ENCODE measurements at places on chromosomes 16 and 17.

DNA sequence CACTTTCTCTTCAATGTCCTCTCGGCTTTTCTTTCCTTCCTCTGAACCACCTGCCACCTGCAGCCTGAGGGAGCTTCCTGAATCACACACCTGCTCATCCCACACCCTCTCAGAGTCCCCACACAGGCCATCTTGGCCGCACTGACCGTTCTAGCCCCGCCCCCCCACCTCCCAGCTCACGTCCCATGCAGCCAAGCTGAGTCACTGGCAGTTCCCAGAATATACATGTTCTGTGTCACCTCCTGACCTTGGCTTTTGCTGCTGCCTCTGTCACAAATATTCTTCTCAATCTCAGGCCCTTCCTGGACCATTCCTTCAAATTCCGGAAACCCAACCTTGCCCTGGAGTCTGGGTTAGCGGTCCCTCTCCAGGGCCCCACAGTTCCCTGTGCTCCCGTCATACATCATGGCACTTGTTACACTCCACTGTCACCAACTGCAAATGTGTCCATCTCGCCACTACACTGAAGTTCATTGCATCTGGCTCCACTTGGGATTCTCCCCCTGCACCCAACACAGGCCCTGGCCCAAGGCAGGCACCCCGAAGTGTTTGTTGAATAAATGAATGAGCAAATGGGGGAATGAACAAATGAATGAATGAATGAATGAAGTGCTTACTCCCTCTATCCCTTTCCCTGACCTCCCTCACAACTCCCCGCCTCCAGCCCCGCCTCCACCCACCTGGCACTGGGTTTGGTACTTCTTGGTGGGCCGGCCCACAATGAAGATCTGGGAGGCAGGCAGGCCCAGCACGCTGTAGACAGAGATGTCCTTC lies 12.8 kb downstream of the PIMREG start:
- DNase-seq = no peak

- no peak for DNase-seq
Observed at GRCh38 chr16:86669937-86670749, 91.8 kb downstream of the FOXL1 start.

- no peak for DNase-seq
Observed at GRCh38 chr16:80054647-80055046, 454.1 kb upstream of the MAF start.

DNA sequence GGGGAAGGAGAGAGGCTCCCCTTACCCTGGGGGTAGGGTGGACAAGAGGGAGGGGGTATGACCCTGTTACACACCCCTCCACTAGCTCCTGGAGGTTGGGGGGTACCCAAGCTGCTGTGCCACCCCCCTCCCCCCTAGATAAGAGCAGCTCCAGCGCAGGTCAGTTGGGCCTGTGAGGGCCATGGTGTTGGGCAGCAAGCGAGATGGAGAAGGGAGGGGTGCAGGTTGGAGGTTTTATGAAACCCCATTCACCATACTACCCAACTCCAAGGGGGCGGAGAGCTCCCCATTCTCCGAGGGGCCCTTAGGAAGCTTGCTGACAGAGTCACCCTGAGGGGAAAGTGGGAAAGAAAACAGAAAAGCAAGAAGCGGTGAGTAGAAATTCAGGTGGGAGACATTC lies 1.7 kb upstream of the SOX15 start:
- no peak for DNase-seq

- no peak for DNase-seq
Observed at GRCh38 chr17:74201250-74201649, 2.2 kb upstream of the RPL38 start.

DNA sequence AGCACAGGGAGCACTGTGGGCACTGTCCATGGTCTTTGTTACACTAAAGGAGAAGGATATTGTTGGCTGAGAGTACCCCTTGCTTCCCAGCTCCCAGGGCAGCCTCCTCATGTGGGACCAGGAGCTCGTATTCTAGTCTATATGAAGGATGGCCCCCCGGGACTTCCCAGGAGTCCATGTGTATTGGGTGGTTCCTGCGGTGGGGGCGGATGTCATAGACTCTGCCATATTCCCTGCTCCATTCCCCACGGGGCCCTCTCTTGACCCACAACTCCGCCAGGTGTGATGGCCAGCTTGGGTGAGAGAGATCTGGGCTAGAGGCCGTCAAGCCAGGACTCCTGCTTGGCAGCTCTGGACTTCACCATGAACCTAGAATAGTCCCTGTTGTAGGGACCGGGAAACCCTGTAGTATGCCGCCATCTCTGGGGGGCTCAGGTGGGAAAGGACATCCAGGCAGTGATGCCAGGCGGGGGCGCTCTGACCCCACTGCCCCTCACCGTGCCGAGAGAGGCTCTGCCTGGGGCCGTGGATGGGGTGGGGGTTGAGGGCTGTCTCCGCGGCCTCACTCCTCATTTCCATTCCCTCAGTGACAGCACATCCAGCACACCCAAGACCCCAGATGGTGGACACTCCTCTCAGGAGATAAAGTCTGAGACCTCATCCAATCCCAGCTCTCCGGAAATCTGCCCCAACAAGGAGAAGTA lies 37.8 kb downstream of the OR1D5 start:
- no peak for DNase-seq

DNA sequence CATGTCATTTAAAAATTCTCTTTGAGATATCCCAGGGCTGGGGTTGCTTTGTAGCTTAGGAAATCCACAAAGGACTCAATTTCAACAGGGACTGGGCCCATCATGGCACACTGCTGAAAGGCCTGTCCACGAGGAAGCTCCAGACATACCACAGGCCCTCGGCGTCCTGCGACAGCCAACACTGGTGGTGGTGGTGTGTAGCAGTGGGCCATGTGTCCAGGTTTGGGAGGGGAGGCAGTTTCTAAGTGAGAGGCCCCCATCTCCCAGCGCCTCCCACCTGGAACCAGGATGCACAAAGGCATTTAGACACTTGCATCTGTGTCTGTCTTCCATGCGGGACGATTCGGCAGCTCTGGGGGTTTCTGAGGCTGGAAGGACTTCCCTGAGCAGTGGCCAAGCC lies 65.2 kb upstream of the ZNF423 start:
- no peak for DNase-seq

DNA sequence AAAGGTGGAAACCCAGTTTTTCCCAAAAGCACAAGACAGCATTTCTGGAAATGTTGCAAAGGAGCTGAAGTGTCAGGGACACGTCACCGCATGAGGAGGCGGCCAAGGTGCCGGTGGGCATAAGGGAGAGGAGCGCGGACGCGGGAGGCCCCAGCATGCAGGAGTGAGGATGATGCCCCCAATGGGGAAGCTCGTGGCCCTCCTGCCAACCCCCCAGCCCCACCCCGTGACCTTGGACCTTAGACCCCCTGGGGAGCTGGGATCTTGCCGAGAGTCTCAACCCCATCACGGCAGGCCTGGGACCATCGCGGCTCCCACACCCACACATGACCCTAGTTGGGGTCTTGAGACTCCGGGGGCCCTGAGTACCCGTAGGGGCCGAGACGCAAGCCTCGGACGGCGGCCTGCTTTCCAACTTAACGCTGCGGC lies 119.4 kb upstream of the METRNL start:
- DNase-seq = no peak

DNA sequence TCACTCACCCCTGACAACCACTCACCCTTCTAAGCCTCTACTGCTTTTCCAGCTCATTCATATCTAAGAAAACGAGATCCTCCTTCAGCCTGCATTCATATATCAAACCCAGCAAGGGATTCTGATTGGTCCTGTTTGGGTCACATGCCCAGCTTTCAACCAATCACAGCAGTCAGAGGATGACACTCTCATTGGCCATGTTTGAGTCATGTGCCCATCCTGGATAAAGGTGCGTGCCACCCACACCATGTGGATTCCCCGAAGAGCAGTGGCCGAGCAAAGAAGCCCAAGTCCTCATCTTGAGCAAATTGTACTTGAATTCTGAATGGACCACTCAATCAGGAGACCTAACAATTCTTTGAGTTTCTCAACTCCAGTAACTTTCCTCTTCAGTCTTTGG lies 45.0 kb downstream of the SCNN1G start:
- DNase-seq = no peak

DNA sequence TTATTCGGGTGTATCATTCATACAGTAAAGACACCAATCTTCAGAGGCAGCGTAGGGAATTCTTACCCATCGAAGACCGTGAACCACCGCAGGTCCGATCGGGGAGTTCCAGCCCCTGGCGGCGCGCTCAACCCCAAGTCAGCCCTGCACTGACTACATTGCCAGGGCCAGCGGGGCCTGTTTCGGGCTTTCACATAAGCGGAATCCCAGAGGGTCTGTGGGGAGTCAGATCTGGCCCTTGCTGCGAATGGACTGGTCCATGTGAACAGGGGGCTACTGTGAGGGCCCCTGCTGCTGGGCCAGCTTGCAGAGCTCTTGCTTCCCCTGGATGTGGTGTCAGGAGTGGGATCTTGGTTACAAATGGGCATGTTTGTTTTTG lies 7.6 kb downstream of the PDE6G start:
- DNase-seq = no peak

DNA sequence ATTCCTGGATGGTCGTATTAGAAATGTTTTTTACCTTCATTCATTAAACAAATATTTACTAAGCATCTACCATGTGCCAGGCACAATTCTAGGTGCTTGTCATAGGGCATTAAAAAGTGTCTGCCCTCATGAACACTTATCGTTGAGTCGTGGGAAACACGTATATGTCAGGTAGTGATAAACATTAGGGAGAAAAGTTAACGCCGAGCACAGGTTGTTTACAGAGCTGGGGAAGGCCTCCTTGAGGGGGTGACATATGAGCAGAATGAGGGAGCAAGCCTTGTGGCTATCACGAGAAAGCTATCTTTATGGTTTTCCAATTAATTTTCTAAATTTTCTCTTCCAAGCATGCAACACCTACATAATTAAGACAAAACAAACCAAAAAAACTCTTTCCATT lies 985 bp upstream of the ZNF213 start:
- no peak for DNase-seq

DNA sequence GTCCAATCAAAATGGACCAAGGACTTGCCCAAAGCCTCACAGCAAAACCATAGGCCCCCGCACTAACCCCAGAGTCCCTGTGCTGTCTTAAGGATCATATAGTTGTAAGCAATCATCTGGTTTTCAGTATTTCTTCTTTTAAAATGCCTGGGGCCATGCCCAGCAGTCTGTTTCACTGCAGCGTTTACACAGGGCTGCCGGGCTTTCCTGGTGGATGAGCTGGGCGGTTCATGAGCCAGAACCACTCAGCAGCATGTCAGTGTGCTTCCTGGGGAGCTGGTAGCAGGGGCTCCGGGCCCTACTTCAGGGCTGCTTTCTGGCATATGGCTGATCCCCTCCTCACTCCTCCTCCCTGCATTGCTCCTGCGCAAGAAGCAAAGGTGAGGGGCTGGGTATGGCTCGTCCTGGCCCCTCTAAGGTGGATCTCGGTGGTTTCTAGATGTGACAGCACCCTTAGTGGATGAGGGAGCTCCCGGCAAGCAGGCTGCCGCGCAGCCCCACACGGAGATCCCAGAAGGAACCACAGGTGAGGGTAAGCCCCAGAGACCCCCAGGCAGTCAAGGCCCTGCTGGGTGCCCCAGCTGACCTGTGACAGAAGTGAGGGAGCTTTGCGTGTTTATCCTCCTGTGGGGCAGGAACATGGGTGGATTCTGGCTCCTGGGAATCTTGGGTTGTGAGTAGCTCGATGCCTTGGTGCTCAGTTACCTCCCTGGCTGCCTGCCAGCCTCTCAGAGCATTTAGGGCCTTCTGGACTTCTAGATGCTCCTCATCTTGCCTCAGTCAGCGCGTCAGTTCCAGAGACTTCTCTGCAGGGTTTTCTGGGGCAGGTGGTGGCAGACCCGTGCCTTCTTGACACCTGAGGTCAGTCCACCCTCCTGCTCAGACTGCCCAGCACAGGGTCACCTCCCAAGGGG lies 24.8 kb upstream of the STH start:
- DNase-seq = no peak

GRCh38 chr17:50889528-50890118 lies 23.5 kb upstream of the TOB1 start:
- DNase-seq = no peak

DNA sequence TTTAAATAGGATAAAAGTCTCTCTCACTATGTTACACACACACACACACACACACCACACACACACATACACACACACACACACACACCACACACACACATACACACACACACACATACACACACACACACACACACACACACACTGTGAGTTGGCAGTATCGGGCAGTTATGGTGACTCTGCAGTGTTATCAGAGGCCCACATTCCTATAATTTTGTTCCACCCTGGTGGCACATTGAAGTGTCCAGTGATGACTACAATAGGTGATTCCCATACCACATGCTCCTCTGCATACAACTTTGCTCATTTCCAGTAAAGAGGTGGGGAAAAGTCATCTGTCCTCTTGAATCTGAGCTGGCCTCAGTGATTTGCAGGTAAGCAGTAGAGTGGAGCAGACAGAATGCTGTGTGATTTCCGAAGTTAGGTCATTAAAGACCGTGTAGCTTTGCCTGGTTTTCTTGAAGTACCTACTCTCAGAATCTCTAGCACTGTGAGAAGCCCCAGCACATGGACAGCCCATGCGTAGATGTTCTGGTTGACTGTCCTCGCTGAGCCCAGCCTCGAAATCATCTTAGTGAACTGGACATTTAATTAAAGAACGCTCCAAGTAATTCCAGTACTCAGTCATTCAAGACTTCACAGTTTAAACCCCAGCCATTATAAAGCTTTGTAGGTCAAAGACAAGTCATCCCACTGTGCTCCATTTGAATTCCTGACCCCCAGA lies 836.6 kb upstream of the SOX9 start:
- DNase-seq = no peak

DNA sequence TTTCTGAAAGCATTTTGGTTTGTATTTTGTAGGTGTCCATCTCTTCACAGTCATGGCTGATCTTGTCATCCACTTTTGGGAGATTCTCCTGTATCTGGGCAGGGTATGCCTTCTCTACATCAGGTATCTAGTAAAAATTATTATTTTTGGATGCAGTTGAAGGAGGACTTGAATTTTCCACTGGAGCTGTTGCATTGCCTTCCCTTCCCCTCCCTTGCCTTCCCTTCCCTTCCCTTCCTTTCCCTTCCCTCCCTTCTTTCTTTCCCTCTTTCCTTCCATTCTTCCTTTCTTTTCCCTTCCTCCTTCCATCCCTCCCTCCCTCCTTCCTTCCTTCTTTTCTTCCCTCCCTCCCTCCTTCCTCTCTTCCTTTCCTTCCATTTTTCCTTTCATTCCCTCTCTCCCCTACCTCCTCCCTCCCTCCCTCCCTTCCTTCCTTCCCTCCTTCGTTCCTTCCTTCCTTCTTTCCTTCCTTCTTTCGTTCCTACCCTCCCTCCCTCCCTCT lies 33.8 kb upstream of the CPHXL start:
- no peak for DNase-seq

DNA sequence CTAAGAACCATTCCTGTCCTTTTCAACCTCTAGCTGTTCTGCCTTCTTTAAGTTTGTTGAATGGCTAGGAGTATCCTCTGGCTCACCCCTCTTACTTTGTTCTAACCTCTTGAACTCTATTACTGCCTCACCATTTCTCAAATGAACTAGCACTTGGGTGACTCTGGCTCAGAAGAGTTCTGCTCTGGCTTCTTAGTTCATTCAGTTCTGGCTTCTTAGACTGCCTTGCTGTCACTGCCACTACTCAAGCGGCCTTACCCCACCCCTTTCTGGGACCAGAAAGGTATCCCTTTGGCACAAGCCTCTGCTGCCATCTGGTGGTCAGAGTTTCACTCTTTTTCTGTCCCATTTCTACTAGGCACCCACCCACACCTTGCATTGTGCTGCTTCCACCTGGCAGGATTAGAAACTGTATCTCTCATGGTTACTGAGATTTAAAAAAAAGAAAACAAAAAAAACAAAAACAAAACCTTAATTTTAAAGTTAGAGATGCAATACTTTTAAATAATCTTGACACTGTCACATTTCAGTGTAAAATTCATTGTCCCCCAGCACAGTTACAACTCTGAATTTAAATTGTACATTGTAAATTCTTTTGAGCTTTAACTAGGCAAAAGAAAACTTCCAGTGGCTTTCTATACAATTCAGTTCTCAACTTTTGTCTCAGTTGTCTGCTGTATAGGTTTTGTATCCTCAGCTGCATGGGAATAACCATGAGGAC lies 6.9 kb upstream of the ABCA10 start:
- DNase-seq = peak; percentile 85

Data from glomerular endothelial cell (primary cell).